ENCODE measurements at places on chromosomes 5 and 9. TPM values are rescaled to one million over a fixed set of nuclear protein-coding genes. Genes with fewer than 3 reads are reported as not detected.
A peak's percentile ranks its signal among the peaks of the same experiment; 100 is the strongest.

COL27A1 gene
- 7.4 TPM for total RNA-seq

ADRA1B gene
- total RNA-seq: not detected

MYMK gene
- total RNA-seq: not detected

IARS1 gene
- 217 TPM for total RNA-seq

CBY3 gene
- 0.66 TPM for total RNA-seq

CNTNAP3 gene
- not detected for total RNA-seq

ANKDD1B gene
- total RNA-seq: 0.22 TPM

CKMT2 gene
- not detected for total RNA-seq

GRCh38 chr5:173451651-173452050 lies 123.4 kb upstream of the STC2 start:
- DNase-seq: no peak

DNA sequence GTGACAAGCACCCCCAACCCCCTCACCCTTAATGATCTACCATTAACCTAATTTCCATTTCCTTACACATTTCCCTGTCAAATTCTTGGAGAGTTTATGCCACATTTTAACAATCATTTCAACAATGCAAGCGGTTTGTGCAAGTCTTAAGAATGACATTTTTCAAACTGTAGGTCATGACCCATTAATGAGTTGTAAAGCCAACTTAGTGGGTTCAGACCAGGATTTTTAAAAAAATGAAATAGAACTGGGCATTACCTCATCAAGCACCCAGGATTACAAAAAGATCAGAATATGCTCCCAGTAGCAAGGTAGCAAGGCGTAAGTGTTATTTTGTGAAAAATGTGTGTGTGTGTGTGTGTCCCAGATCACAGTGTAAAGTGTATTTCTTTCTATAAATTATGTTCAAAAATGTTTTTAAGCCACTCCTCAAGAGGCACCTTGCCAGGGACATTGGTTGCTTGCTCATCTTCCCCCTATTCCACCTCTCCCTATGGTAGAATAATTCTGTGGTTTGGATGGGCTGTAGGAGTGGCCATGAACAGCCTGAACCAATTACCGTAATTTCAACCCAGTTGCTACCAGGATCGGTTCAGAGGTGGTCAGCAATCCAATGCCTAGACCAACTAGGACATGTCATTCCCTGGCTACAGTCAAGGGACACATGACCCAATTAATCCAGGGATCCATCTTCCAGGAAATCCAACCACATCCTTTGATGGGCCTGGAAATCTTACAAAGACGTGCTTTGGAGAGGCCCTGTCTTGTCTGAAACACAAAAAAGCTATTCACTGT lies 14.4 kb upstream of the TGFBR1 start:
- DNase-seq: no peak

- DNase-seq: no peak
Observed at GRCh38 chr5:95426227-95426626, 35.1 kb downstream of the FAM81B start.

- no peak for DNase-seq
Observed at GRCh38 chr9:114558027-114558675, 29.4 kb upstream of the ATP6V1G1 start.

GRCh38 chr5:178785999-178786398 lies 55.5 kb upstream of the ZNF354A start:
- no peak for DNase-seq

DNA sequence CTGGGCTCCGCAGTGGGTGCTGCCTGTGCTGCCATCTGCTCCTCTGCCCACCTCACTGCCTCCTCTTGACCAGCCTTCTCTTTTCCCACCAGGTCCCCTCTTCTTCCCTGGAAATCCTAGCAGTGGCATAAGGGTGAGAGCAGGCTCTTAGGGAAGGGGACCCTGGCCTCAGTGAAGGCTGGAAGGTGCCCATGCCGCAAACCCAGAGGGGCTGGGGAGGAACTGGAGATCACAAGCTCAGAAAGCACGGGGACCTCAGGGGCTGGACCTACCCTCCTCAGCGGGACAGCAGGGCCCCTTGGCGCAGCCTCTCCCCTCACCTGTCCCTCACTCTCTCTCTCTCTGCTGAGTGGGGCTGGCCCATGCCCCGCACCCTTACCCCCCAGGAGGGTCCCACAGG lies 144.4 kb upstream of the IRX2 start:
- DNase-seq: no peak

GRCh38 chr5:79959407-79959806 lies 31.7 kb downstream of the MTX3 start:
- DNase-seq: no peak

DNA sequence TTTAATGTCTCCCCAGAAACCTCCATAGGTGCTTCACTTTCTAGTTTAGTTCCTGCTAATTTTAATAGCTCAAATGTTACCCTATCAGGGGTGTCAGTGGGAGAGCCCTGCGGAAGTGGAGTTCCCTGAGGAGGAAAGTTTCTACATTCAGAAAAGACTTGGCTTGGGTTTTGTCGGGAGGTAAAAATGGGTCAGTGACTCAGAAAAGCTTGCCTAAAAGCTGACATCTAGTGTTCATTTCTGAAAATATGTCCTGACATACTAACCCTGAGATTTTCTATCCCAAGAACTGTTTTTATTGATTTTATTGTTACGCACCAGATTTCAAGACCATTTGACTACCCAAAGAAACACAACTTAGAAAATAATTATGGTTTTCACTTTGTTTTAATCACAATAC lies 40.9 kb upstream of the GLDC start:
- DNase-seq: no peak

- DNase-seq: no peak
Observed at GRCh38 chr9:77632652-77633051, 15.5 kb downstream of the GNA14 start.

GRCh38 chr5:168978500-168978899 lies 322.4 kb downstream of the SLIT3 start:
- DNase-seq: no peak

DNA sequence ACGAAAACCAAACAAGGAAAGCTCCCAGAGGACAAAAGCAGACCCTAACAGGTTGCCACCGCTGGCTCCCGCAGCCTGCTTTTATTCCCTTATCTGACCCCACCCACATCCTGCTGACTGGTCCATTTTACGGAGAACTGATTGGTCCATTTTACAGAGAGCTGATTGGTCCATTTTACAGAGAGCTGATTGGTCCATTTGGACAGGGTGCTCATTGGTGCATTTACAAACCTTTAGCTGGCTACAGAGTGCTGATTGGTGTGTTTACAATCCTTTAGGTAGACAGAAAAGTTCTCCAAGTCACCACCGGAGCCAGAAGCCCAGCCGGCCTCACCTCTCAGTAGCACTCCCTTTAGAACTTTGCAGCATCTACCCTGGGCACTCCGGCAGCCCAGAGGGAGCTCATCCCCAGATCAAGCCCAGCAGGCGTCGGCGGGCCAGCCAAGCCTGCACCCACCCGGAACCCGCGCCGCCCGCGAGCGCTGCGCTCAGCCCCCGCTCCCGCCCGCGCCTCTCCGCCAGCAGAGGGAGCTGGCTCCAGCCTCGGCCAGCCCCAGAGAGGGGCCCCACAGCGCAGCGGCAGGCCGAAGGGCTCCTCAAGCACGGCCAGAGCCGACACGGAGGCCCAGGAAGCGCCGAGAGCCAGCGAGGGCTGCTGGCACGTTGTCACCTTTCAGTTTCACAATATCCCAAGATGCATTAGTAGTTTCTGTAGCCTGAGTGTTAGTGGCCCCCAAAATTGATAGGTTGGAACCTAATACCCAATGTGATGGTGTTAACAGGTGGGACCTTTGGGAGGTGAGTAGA lies 35.3 kb upstream of the CLPTM1L start:
- DNase-seq: peak; percentile 48

DNA sequence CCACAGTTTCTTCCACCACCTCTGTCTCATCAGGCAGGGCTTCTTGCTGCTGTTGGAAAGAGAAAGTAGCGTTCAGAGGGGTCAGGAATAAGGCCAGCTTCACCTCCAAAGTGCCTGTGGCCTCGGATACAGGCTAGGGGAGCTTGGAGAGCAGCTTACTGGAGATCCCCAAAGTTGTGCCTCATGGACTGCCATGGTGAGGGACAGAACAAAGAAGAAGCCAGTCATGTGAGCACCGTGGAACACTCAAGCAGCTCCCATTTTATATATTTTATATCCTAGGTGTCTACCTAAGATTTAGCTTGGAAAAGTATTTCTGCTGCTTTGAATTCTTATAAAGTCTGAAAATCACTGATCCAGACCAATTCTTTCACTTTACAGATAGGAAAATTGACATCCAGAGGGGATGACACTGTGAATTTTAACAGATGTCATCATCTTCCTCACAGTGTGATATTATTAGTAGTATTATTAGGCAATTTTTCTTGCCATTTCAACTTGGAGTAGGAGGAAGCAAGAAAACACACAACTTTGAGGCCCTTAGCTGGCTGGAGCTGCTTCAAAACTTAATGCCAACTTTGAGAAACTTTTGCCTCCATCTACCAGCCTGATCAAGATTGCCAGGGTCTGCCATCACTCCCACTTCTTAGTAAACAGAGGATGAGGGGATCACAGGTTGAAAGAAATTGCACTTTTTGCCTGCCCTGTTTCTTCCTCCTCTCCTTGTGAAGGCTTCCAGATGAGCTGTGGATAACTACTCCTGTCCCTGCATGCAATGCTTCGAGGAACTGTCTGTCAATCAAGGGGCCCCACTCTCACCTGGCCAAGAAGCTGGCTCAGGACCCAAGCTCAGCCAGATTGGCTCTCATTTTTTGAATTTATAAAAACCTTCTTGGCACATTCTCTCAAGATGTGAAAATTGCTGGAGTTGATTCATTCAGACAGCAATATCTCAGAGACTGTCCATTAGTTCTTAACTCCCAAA lies 11.8 kb downstream of the SPARC start:
- no peak for DNase-seq

- DNase-seq: no peak
Observed at GRCh38 chr9:107883496-107884124, 394.0 kb upstream of the KLF4 start.

DNA sequence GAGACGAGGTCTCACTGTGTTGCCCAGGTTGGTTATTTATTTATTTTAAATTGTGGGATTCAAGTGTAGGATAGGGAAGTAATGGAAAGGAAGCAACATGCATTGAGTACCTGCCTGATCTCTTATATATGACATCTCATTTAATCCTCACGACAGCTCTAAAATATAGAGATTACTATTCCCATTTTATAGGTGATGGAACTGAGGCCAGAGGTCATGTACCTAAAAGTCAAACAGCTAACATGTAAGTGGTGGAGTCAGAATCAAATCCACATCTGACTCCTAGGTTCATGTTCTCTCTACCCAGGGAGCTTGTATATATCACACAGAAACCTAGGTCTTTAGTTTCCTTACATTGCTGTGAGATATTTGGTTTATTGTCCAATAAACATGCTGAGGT lies 26.1 kb upstream of the MATR3 start:
- DNase-seq: no peak

DNA sequence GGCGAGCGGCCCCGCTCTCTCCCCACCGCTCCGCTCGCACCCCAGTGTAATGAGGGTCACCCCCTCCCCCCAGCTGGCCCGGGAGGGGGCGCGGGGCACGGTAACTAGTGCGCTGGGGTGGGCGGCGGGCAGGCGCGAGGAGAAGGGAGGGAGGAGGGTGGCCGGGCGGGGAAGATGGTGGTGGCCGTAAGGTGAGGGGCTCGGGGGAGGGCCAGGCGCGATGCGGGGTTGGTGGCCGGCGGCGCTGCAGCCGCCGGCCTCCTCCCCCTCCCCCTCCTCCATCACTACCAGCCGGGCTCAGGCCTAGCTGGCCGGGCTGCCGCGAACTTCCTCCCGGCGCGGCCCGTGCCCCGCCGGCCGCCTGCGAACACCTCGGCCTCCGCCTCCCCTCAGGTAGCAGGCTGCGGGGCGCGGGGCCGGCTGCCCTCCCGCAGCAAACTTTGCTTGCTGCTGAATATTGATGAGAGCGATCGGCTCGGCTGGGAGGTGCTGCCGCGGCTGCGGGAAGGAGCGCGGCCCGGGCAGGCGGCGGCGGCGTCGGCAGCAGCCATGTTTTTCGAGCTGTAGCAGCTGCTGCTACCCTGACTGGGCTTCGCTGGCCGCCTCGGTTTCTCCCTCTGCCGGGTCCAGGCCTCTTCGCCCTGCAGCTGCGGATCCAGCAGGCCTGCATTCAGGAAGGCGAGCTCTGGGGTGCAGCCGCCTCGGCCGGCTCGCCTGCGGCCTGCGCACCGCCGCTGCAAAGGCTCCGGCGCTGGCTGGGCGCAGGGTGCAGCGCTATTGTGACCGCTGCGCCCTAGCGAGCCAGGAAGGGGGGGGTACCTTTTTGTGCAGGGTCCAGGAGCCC lies 502 bp downstream of the NSD1 start:
- DNase-seq: peak; percentile 42

GRCh38 chr9:69173891-69174615 lies at the start of gene TJP2:
TJP2 (plus strand) TSS chr9:69174277; CDS start chr9:69174373, 96 bp downstream.
- peak; percentile 63 for DNase-seq

- no peak for DNase-seq
Observed at GRCh38 chr9:85130260-85130659, 460.7 kb downstream of the NTRK2 start.

- DNase-seq: no peak
Observed at GRCh38 chr5:34903260-34903659, 12.0 kb downstream of the RAD1 start.

DNA sequence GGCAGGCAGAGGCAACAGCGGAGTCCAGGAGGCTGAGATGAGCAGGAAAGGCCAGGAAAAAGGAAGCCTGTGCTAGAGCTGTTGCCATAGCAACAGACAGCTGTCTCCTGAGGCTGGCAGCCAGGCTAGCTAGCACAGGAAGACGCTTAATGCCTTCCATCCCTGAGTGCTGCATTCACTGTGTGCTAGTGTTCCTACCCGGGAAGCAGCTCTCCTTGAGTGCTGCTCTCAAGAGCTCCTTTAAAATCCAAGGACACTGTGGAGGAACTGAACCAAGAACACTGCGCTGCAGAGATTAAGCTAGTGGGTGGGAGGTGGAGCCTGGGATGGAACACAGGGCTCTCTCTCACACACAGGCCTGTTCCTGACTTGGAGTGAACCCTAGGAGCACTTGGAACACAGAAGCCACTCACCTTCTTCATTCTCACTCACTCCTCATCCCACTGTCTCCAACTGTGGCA lies 53.5 kb upstream of the IL7R start:
- no peak for DNase-seq

All from activated T-helper 1 cell treated with anti-CD3 and anti-CD28 coated beads, Interleukin-12 subunit alpha, Interleukin-12 subunit beta, Interleukin-2, Interleukin-4 antibody, amounts not matched to agents 30 ng/mL and 10 ng/mL and 1 ng/mL, durations not matched to agents 14 hours and 24 hours and 36 hours (primary cell).